CD4-positive, alpha-beta T cell treated with Interleukin-10 for 1 hour (primary cell): ENCODE measurements at places on chromosomes 1 and 21.

DNA sequence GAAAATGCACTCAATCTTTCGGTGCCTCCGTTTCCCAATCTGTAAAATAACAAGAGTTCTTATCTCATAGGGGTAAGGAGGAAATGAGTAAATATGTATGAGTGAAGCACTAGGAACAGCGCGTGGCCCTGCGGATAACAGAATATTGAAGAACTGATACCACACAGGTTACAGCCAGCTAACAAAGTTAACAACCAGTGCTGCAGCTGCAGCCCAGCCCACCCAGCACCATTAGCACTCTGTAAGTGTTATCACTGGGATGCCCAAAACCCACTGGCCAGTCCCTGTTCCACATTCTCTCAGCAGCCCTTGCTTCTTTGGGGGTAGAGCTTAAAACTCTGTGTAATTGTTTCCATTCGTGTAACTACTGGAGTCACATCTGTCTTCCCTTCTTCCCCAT is 89.5 kb downstream of the VWA5B1 start:
- no peak for DNase-seq

DNA sequence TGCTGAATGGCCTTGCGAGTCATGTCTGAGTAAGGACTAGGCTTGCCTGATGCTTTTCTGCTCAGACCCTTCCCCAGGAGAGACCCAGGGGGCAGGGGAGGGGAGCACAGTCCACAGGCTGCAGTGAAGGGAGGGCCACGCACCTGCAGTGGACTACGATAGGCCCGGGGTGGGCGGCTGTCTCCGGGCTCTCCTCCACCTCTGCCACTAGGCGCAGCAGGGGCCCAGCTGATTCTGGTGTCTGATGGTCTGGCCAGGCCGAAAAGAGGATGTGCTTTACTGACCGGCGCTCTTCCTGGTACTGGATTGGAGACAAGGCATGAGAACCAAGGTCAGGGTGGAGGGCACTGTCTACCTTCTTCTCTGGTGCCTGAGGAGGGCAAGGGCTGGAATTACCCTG is 7.9 kb upstream of the ARL8A start:
- DNase-seq = no peak

DNA sequence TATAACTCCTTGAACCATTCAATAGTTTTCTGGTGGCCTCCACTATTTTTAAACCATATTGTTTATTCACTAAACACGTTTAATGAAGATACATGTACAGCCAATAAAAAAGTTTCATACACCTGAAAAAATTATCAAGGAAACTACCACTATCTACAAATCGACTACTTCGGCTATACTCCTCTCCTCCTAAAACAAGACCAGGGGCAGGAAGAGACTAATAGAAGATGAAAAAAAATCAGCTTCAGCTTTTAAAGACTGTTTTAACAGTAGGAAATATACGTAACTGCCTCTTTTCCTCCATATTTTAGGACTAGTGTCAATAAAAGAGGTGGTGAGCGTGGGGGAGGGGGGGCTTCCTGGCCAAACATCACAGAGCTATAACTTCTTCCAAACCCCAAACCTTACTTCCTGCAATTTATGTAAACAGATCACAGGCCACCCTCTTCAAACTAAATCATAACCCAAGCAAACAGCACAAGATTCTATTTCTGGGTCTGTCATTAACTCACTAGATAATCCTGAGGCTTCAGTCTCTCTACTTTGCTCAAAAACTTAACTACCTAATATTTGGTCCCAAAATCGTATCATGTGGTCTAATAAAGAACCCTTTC is 15.1 kb downstream of the FOXJ3 start:
- DNase-seq = peak; percentile 56

- no peak for DNase-seq
Measured at GRCh38 chr1:227742738-227743715, 7.8 kb downstream of the SNAP47 start.

DNA sequence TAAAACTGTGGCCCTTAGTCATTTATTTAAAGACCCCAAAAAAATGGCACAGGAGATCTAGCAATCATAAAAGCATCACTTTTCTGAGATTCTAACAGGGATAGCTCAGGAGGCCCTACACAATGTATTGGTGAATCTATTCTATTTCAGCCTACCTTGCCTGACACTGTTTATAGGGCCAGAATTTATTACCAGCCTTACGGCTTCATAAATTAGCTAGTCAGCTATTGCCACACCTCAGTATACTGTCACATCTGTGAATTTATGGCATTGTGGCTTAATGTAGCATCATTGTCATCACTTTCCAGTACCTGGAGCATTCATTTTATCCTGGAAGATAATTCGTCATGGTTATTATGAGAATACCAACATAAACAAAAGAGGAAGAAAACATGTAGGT is 121.2 kb upstream of the ERG start:
- DNase-seq = no peak

DNA sequence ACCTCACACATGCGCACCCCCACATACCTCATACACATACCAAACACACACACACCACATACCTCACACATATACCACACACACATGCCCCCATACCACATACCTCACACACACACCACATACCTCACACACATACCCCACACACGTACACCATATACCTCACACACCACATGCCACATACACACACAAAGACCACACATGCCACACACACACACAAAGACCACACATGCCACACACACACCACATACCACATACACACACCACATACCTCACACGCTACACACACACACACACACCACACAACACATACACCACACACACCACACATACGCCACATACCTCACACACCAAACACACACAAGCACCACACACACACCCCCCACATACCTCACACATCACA is 30.0 kb downstream of the HIVEP3 start:
- DNase-seq = peak; percentile 32

DNA sequence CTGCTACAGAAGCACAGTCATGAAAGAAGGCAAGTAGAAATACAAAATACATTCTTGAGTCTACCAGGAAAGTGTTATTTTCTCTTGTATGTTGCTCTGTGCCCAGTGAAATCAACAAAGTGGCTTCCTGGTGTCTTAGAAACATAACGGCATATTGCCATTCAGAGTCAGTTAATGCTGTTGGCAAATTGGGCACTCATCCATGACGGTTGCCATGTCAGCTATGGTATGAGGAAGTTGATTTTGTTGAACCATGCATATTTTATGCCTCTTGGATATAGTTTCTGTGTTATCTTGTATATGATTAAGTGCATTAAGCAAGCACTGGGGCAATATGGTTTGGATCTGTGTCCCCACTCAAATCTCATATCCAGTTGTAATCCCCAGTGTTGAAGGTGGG is 153.1 kb upstream of the CXADR start:
- no peak for DNase-seq

DNA sequence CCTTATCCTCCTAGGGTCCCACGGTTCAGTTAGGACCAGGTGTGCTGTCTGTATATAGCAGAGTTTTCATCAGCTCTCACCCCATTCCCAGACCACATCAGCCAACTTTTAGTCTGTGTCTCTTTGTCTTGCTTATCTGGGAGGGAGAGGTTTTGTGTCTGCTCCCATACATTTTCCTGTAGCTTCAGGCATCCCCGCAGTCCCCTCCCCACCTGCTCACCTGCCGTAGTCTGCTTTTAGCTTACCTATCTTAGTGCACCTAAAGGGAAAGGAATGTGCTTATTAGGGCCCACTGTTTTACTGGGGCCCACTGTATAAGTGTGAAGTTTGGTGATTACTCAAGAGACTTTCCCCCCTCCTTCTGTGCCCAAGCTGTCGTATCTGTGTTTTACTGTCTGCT is 225.1 kb downstream of the PLA2G4A start:
- DNase-seq = no peak

GRCh38 chr1:25889470-25889869 is 14.0 kb upstream of the PAQR7 start:
- DNase-seq = no peak

GRCh38 chr1:228478912-228479711 is 8.1 kb upstream of the RNF187 start:
- DNase-seq = peak; percentile 25

- DNase-seq = no peak
Measured at GRCh38 chr1:47887475-47888293, 109.5 kb downstream of the TRABD2B start.
